ENCODE measurements at places on chromosomes 13 and 19.

DNA sequence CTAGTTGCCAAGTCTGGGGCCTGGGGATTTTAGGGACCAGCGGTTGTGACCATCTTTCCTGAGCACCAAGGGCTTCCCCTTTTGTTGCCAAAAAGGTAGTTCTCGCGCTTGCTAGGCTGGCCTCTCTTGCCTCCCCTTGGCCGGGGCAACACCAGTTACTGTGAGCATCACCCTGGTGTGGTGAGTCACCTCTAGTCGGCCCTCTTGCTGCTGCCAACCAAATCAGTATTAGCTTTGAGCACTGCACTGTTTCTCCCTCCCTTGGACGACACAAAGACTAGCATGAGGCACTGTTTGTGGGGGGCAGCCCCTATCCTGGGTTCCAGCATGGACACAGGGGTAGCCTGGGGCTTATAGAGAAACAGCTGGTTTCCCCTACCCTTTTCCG lies 6.9 kb downstream of the SYDE1 start:
- DNase-seq = no peak

GRCh38 chr19:16895467-16896145 lies 6.8 kb downstream of the F2RL3 start:
- DNase-seq = no peak

GRCh38 chr13:99327761-99328160 lies 20.6 kb upstream of the GPR183 start:
- no peak for DNase-seq

GRCh38 chr19:57276430-57276829 lies 3.9 kb upstream of the ZNF460 start:
- DNase-seq = no peak

DNA sequence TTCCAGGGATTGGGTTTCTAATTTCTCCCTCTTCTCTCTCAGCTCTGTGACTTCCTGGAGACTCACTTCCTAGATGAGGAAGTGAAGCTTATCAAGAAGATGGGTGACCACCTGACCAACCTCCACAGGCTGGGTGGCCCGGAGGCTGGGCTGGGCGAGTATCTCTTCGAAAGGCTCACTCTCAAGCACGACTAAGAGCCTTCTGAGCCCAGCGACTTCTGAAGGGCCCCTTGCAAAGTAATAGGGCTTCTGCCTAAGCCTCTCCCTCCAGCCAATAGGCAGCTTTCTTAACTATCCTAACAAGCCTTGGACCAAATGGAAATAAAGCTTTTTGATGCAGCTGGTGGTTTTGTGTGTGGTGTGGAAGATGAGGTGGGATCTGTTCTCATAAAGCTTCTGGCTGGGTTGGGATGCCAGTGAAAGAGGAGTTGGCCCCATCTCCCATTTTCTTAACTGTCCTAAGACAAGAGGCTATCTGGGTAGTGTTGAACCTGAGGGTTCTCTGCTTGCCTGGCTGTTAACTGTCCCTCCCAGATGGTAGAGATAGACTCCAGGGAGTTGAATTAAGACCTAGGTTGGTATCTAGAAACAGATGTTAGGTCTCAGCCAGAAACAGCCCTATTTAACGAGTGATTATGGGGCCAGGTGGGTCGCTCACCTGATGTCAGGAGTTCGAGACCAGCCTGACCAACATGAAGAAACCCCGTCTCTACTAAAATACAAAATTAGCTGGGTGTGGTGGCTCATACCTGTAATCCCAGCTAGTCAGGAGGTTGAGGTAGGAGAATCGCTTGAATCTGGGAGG lies 1.6 kb downstream of the FTL start:
- DNase-seq = no peak

GRCh38 chr19:13011653-13012389 lies 16.5 kb downstream of the NFIX start:
- DNase-seq = no peak

DNA sequence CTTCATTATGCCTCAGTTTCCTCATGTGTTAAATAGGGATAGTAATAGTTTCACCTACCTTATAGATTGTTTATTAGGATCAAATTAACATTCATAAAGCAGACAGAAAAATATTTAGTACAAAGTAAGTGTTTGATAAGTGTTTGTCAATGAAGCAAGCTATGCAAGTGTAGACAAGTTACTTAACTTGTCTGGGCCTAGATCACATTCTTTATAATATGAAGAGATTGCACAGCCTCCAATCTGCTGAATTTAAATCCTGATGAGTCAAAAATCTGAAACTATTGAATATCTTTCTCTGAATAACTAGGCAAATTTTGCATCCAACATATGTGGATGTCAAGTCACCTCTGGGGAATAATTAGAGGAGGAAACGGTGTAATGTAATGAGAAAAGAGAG lies 170.5 kb downstream of the MZT1 start:
- no peak for DNase-seq

- DNase-seq = no peak
These were observed 110.3 kb upstream of the DIAPH3 start for GRCh38 chr13:60273971-60274527.
